ENCODE measurements at places on chromosomes 1 and 21.

DNA sequence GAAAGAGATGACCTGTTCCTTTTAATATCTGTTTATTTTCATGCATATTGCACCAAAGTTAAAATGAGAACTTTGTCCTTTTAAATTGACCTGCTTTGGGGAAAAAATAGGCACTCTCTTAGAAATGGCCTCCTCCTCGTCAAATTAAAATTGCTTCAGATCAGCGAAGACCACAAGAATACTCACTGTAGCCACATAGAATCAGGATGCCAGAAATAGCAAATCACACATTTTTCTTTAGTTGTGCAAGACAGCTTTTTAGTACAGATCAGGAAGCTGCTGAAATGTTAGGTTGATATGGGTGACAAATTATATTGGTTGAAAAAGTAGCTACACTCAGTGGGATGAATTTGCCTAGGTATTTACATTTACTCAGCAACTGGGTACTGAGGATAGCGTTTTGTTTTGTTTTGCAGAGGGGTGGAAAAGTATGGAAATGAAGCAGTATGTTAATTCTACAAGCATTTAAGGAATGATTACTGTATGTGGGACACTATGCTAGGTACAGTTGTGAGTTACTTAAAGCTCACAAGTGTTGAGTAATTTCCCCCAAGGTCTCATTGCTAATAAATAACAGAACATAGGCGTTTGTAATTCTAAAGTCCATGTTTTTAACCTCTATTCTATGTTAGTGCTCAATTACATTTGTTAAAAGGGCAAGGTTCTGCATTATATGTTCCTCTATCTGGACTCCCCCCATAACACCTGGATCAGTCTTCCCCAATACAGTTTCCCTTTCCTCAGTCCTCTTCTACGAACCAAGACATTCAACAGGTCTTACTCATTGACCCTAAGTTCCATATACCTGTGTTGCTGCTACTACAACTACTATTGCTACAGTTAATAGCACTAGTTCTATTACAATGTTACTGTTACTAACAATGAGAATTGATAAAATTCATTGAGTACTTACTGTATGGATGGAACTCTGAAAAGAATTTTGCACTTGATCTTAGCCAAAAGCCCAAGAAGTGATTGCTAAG lies 99.4 kb upstream of the S1PR1 start:
- no peak for DNase-seq

DNA sequence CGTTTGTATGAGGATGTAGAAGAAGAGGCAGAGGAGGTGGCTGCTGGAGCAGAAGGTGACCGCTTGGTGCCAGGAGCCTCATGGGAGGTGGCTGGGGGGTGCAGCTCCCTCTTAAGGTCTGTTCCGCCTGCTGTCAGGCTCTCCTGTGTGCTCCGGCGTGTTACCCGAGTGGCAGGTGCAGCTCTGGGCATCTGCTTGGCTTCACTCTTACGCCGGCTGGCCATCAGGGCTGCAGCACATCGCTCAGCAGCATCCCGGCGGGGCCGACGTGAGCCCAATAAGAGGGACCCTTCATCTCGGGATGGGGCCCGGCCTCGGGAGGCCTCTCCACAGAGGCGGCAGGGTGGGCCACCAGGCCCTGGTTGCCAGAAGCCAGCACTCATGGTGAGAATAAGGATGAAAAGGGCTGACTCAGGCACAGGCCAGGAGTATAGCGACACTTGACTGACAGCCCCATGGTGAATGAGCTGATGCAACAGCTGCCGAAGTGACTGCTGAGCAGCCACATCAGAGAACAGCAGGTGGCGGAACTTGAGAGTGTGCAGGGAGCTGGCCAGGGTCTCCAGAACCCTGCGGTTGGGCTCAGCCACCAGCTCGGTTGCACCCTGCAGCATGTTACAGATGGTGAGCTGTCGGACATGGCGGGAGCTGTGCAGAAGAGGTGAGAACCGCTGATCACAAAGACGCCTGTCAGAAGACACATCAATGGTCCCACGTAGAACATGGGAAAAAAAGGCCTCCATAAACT lies 17.5 kb downstream of the LRRC41 start:
- DNase-seq = peak; percentile 93

- DNase-seq = no peak
These were observed 272.0 kb downstream of the FOXD2 start for GRCh38 chr1:47709872-47710231.

GRCh38 chr1:47434051-47434842 lies 3.6 kb upstream of the FOXD2 start:
- no peak for DNase-seq

DNA sequence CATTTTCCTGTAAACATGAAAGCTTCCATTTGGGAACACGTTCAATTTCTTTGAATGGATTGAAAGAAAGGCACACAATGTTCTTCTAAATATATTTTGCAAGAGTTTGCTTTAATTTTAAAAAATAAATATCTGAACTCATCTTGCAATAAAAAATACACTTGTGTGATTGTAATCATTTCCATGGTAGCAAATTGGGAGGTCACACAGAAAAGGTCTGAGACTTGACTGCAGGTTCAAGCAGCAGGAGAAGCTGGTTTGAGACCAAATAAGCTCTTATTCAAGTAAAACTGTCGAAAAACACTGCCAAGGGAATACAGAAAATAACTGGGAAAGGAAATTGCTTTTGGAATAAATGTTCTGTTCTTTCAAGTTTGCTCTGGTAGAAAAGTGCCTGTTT lies 498.9 kb downstream of the ADGRL2 start:
- no peak for DNase-seq

DNA sequence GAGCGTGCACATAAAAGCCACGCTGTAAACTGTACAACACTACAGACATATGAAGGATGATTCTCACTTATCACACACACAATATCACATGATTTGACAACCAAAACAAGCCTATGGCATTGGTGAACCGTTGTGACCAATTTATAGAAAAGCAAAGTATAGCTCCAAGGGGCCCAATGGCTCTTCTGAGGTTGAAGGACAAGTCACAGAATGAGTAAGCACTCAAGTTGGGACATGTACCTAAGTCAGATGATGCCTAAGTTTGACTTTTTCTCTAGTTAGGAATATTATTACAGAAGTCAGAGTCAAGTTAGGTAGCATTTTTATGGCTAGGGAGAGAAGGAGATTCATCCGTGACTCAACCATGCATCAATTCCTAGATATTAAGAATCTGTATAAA lies 45.7 kb downstream of the PLPP3 start:
- no peak for DNase-seq

DNA sequence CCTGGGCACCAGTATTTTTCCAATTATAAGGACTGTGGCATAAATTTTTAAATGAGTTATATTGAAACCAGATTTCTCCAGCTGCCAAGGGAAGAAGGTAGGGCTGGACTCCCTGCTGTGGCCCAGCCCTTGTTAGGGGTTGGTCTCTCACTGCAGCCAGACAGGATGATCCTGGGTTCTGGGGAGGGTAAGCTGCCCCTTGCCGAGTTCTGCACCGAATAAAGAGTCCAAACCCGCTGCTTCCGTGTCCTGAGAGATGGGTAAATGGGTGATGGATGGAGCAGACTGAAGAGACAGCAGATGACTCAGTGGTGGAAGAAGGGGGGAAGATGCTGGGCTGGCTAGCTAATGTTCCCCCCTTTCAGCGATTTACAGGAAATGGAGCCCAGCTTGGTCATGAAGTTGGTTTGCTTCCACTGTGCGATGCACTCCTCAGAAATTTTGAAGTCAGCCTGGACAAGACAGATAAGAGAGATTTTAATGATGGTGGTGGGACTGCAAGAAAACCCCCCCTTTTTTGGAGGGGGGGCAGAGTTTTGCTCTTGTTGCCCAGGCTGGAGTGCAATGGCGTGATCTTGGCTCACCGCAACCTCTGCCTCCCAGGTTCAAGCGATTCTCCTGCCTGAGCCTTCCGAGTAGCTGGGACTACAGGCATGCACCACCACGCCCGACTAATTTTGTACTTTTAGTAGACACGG lies 41.4 kb downstream of the YARS1 start:
- no peak for DNase-seq

- DNase-seq = no peak
These were observed 118.0 kb upstream of the MARK1 start for GRCh38 chr1:220409771-220410595.

GRCh38 chr1:156436141-156437036 lies 64.2 kb downstream of the MEF2D start:
- no peak for DNase-seq

DNA sequence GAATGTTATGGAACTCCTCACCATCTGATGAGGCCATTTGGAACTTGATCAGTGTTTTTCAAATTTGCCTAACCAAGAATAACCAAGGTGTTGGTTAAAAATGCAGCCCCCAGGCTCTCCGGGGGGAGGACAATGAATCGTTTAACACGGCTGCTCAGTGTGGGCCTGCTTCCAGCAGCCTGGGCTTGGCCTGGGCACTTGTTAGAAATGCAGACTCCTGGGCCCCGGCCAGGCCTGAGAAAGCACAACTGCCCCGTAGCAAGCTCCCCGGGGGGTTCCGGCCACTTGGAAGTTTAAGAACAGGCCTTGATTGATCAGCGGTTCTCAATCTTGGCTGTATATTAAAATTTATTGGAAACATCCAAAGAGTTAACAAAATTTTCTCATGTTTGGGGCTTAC lies 22.8 kb upstream of the C2CD2 start:
- no peak for DNase-seq

- DNase-seq = no peak
These were observed 27.6 kb downstream of the TTC39A start for GRCh38 chr1:51302746-51303145.

DNA sequence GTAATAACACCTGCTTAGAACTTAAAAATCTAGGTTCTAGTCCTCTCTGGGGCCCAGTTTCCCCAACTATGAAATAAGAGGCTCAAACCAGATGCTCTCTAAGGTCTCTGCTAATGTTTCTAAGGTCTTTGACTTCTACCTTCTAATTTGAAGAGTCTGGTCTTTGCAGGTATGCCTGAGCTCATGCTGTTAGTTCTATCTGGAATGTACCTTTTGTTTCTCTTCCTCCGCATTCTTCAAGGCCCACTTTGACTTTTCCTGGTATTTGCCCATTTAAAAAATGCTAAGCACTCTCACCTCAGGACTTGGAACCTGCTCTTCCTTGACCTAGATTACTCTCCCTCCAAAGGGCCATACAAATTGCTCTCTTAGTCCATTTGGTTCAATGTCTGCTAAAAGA lies 13.5 kb downstream of the SLC35D1 start:
- DNase-seq = no peak

- DNase-seq = no peak
These were observed 49.5 kb downstream of the SSBP3 start for GRCh38 chr1:54356680-54357147.

DNA sequence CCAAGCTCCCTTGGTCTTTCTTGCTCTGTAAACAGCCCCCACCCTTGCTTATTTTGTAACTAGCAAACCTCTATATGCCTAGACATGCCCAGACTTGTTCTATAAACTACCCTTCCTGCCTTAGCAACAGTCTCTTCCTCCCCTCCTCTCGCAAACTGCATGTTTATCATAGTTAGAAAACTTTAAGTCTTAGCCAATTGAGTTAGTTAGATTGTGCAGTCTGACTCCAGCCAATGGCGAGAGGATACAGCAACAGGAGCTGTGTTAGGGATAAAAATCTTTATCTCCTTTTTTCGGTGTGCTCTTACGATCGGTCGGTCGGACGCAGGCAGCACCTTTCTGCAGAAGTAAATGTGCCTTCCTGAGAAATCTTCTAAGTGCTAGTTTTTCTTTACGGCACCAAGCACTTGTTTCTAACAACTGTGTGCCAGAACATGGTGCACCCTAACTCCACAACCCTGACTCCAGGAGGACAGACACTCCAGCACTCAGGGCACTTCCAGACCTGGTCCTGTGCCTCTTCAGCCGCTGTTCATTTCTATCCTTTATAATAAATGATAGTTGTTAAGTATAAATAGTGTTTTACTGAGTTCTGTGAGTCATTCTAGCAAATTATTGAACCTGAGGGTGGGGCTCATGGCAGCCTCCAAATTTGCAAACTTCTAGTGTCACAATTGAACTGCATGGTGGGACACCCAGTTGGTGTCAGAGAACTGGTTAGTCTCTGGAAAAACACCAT lies 25.7 kb upstream of the GNG4 start:
- DNase-seq = no peak

- no peak for DNase-seq
These were observed 303.2 kb upstream of the FAM78B start for GRCh38 chr1:166470014-166470413.

DNA sequence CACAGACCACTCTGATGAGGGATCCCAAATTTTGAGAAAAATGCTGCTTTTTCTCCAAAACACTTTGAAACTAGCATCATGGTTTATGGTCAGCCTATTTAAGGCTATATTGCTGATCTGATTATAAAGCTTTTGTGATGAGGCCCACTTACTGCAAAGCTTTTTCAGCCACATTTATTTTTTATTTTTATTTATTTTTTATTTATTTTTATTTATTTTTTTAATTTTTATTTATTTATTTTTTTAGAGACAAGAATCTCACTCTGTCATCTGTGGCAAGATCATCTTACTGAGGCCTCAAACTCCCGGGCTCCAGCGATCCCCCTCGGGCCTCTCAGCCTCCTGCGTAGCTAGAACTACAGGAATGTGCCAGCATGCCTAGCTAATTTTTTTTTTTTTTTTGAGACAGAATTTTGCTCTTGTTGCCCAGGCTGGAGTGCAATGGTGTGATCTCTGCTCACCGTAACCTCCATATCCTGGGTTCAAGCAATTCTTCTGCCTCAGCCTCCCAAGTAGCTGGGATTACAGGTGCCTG lies 5.2 kb upstream of the BCAS2 start:
- DNase-seq = no peak

GRCh38 chr1:24286246-24287010 lies 32.7 kb upstream of the GRHL3 start:
- no peak for DNase-seq

DNA sequence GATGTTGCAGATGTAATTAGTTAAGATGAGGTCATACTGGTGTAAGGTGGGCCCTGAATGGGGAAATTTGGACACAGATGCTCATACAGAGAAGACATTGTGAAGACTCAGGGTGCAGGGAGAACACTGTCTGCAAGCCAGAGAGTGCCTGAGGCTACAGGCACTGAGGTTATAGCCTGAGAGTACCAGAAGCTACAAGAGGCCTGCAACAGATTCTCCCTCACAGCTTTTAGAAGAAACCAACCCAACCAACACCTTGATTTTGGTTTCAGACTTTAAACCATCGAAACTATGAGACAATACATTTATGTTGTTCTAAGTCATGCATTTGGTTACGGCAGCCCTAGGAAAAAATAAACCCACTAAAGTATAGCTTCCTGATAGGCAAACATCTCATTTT lies 321.7 kb upstream of the USP25 start:
- DNase-seq = no peak

GRCh38 chr1:25640646-25641328 lies 24.2 kb downstream of the MAN1C1 start:
- DNase-seq = no peak

GRCh38 chr1:119933397-119933796 lies 37.1 kb upstream of the ADAM30 start:
- no peak for DNase-seq

DNA sequence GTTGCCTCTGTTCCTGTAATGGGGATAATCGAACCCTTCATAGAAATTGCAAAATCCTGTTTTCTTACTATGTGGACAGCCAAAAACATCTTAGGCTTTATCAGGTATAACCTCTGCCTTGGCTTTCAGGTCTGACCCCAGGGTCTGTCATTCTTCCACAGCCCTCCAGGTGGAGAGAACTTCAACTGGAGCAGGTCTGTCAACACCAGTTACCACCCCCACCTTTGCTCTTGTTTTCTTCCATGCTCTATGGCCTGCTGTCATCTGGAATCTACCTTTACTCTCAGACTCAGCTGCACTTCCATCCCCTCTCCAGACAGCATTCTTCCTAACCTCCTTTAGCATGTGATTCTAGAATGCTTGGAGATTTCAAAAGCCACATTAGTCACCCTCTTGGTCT lies 10.4 kb upstream of the GJA9 start:
- no peak for DNase-seq

Measured in Jurkat, Clone E6-1 (cell line).